ENCODE measurements at places on chromosomes 4 and X.

DNA sequence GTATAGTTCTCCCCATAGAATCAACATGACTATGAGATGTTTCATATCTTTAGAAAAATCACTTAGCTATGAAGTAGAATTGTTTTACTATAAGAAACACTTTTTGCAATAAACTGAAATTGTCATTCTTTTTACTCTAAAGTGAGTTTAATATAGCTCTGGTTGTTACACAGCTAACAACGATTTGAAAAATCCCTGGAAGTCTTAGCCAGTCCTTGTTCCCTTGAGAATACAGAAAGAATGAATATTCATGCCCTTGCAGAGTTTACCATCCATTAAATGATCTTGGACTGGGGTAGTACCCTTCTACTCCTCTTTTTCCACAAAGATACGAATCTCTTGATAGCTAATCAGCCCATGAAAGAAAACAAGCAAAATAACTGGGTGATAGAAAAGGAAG lies 141.8 kb downstream of the JADE1 start:
- DNase-seq = no peak

GRCh38 chr4:104420766-104421165 lies 73.9 kb downstream of the CXXC4 start:
- no peak for DNase-seq

DNA sequence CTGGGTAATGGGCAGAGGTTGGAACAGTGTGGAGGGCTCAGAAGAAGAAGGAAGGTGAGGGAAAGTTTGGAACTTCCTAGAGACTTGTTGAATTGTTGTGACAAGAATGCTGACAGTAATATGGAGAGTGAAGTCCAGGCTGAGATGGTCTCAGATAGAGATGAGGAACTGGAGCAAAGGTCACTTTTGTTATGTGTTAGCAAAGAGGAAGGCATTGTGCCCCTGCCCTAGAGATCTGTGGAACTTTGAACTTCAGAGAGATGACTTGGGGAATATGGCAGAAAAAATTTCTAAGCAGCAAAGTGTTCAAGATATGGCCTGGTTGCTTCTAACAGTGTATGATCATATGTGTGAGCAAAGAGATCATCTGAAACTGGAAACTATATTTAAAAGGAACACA lies 37.9 kb upstream of the MSX1 start:
- DNase-seq = no peak

DNA sequence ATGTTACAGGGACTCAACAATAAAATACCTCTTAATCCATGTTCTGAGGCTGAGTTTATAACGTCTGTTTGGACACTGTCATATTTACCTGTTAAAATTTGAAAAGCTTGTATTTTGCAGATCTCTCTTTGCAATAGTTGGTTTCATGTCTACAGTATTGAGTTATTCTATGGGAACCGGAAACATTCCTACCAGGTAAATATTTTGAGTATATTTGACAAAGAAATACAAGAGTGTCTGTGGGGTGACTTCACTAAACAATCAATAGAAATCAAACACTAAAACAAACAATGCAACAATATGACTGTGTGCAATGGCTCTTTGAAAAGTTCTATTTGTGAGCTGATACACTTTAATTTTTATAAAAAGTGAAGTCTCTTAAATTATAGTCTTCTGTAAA lies 47.7 kb upstream of the CXCL8 start:
- no peak for DNase-seq

DNA sequence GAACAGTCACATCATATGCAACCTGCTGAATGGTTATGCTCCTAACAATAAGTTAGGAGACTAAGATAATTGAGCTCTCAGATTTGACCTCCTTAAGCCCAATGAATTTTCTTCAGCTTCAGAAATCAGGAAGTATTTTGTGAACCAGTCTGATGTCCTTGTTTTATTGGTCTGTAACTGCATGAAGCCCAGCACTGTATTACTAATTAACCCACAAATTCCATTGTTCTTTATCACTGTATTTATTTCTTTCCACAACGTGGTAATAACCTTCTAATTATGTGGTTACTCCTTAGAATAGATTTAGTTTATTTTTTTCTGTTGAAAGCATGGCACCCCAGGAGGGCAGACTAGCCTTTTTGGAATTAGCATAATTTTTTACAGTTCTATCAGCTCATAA lies 3.9 kb upstream of the MFAP3L start:
- DNase-seq = no peak

GRCh38 chr4:41178372-41179370 lies 35.7 kb downstream of the APBB2 start:
- no peak for DNase-seq

- no peak for DNase-seq
These were observed 559.6 kb upstream of the AMOT start for GRCh38 chrX:113400193-113400704.

DNA sequence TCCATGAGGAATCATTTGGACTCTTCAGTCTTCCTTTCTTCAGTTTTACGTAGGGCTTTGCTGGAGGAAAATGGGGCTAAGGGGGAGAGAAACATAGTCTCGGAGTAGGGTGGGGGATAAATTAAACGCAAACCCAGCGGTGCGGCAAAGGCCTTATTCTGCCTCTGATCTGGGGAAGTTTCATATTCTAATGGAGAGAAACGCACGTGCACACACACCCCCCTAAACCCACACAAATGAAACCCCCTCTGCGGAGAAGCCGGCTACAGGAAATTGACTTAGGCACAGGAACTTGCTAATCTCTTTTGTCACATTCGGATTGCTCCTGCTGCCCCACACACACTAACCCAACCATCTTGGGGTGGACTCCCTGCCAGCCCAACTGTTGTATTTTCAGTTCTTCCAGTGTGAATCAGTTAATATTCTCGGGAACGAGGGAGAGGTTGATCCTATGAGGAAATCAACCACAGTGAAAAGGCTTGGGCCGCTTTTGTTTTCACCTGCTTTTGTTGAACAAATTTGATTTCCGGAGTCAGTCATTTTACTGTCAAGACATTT lies at the start of gene RHOH:
RHOH (plus strand) TSS at position 308 of the 558 bp plus-strand sequence. CDS start 46,356 bp downstream, outside the sequence.
- DNase-seq = no peak

GRCh38 chr4:173524218-173525117 lies 5.6 kb downstream of the HAND2 start:
- no peak for DNase-seq

- DNase-seq = peak; percentile 53
These were observed 1.5 kb downstream of the ELF4 start for GRCh38 chrX:130108647-130109428.

DNA sequence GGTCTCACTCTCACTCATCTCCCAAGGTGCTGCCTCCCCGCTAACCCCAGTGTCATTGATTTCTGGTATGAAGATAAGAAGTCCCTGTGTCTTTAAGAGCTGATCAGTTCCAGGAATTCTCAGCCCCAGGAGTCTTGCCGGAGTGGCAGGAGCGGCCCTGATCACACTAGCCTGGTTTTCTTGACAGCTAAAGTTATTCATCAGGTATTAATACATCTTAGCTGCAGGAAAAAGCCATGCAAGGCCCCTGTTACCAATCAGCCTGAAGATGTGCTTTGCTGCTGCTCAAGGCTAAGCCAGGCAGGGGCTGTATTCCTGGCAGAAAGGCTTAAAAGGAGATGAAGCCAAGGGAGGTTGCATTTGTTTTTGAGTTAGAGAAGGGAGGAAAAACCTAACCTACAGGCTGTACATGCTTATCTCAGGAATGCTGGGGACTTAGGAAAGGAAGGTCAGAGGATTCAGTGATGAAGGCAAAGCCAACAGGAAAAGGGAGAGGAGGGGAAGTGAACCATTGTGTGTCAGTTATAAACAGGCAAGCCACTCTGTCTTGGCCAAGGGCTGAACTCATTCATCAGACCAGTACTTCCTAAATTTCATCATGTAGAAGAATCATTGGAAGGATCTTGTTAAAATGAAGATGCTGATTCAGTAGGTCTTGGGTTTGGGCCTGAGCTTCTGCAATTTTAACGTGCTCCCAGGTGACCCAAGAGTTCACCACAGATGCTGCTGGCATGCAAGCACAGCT lies 8.6 kb downstream of the SRPX start:
- no peak for DNase-seq

DNA sequence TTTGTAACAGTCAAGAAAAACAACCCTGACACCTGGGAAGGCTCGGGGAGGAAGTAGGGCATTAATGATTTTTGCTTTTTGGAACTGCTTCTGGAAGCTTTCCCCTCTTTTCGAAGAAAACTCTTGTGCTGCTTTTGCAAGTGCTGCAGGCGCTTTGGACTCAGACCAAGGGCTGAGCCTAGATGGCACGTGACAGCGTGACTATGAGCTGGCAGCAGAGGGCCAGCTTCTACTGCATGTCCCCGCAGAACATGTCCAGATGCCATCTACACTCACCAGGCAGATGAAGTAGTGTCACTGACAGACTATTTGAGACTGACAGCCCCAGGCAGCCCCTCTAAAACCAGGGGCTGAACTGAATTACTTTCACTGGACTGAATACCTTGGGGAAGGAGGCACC lies 6.2 kb downstream of the NR0B1 start:
- no peak for DNase-seq

DNA sequence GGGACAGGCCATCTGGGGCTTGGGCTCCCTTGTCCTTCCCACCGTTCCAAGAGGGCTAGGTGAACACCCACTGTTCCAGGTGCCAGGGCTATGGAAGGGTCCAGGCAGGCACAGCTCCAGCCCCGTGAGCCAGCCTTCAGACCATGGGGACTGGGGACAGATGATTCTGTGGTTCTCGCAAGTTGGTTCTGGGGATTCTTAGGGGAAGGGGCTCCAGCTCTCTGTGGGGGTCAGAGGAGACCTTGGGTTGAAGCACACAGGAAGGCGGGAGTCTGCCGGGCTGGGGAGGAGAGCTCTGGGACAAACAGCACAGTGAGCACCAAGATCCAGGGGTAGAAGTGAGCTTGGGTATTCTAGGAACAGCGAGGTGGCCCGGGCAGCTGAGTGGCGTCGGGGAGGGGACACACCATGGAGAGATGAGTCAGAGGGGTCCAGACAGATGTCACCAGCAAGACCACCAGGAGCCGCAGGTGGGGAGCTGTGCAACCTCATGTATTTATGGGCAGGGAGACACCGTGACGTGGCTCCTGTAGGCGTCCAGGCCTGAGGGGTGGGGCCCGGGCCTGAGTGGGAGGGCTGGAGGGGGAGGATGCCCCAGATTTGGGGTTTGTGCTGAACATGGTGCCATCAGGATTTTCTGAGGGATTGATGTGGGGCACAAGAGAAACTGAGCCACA lies 48.8 kb upstream of the HMX1 start:
- DNase-seq = no peak

DNA sequence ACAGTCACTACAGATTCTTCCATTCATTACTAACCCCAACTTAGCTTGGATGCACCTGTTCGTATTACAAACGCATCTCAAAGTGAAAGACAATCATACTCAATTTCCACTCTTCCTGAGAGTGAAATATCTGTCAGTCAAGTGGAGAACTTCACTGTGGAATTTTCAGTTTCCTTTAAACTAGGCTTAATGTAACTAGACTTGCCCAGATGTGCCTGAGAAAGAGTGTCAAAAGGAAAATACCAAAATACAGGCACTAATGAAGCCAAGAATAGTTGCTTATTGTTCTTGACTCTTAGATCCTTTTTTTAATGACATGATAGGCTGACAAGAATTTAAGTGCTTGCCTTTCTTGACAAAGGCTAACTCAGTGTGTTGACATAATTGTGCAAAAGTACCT lies 72.4 kb upstream of the NR3C2 start:
- DNase-seq = no peak

GRCh38 chrX:110173192-110174175 lies 144.4 kb downstream of the AMMECR1 start:
- DNase-seq = no peak

DNA sequence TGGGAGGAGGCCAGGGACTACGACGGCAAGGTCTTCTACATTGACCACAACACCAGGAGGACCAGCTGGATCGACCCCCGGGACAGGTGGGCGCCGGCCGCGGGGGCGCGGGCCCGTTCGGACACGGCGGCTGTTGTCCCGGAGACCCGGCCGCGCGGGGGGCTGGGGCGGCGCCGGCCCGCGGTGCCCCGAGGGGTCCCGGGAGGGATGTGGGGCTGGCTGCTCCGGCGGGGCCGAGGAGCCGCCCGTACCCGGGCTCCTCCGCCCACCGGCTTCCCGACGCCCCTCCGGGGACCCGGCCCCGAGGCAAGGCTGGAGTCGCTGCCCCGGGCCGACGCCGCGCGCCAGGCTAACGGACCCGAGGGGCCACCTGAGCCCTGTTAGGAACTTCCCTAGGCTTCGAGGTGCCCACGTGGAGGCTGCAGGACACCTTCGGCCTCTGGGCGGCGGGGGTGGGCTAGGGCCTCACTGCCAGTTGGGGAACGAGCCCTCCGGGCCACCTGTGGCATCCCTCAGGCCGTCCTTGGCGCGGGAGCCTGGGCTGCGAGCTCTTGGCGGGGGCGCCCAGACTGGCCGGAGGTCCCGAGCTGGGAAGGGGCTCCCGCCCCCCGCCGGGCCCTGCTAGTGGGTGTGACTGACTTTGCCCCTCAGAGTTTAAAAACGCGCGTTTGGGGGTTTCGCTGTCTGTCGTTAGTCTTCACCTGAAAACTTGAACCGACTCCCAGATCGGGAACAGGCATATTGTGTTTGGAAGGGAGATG lies 660 bp downstream of the WWC2 start:
- DNase-seq = peak; percentile 76

DNA sequence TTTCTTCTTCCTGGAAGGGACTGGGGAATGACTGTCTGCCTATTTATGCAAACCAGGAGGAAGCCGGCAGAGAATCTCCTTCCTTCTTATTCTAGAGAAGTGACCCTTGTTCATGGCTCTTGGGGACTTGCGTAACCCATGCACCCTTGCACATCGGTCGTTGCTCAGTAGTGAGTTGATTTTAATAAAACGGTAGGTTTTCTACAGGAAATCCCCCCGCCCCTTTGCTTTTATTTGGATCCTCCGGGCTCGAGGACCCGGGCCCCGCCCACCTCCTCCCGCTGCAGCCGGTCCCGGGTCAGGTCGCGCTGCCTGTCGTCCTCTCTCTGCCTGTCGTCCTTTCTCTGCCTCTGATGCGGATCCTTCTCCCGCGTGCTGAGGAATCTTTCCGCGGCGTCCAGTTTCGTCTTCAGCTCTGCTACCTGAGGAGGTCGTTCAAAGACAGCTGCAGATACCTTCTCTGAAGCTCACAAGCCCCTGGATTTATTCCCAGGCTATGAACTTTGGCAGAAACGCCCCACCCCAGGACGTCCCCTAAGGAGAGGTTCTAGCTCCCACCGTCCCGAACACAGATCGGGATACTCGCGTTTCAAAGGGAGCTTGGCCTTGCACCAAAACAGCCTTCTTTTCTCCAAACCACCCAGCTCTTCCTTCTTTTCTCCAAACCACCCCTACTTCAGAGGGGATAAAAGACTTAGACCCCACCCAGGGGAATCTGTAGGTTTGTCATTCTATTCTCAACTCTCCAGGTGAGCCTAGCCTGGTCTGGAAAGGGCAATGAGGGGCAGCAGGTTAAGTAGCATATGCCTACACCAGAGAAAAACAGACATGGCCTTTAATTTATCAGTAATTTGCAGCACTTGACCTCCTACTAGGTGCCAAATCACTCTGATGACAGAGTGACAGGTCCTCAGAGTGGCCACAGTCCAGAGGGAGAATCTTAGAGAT lies 7.0 kb downstream of the TNIP3 start:
- DNase-seq = peak; percentile 37

GRCh38 chr4:76271248-76271647 lies 19.7 kb downstream of the FAM47E start:
- no peak for DNase-seq

- DNase-seq = no peak
These were observed 264.0 kb downstream of the MID1IP1 start for GRCh38 chrX:39065051-39065871.
